ENCODE measurements at places on chromosomes 5 and 9.

DNA sequence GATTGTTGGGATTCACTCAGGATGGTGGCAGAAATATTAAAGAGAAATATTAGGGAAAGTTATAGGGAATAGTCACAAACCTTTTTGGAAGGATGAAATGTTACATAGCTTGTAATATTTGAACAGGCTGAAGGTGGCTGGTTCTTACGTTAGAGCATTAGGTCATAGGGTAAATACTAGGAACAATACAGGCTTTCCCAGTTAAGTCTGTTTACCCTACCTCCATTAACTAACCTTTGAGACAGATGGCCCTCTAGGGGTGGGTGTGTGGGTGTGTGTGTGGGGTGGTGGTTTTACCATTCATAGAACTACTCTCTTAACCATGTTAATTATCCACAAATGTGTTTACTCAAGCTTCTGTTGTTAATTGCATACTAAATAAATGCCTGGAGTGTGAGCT is 94.3 kb upstream of the STK32A start:
- no peak for DNase-seq

DNA sequence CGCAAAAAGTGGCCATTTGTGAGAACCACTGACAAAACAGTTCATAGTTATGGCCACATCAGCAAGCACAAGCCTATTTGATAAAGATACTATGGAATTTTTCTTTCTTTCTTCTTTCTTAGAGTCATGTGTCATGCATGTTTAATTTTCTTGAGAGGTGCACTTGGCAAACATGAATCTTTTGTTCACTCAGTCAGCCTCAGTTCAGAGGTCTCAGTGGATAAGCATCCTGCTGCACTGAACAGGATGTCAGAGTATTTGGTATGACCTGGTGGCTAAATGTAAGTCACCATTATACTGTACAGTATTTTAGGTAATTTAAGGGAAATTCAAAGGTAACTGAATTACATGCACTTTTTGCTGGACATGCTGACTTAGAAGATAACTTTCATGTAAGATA is 5.4 kb downstream of the NNT start:
- DNase-seq = no peak

- no peak for DNase-seq
These were observed 36.9 kb upstream of the PIP5K1B start for GRCh38 chr9:68668127-68668526.

DNA sequence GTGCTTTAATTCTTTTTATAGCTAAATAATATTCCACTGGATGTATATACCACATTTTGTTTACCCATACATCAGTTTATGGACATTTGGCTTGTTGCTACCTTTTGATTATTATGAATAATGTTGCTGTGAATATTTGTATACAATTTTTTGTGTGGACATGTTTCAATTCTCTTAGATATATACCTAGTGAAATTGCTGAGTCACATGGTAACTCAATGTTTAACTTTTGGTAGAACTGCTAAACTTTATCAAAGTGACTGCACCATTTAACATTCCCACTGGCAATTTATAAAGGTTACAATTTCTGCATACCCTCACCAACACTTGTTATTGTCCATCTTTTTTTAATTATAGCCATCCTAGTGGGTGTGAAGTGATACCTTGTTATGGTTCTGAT is 22.1 kb downstream of the IL31RA start:
- DNase-seq = no peak

DNA sequence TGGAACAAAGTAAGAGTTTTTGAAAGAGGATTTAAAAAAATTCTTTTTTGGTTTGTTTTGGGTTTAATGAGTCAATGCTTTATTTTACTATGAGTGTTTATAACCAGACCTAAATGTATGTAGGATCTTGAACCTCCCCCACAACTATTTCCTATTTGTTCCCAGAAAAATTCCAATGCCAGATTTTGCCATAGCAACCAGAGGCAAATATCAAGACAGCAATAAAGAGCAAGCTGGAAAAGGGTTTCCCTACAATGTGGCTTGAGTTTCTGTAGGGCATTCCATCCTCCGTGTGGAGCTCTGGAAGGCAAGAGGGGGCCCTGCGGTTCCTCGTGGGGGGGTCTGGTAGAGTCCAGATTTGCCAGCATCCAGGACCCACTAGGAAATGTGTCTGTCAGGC is 27.8 kb upstream of the GDNF start:
- no peak for DNase-seq

GRCh38 chr9:129383019-129383560 is 205.0 kb upstream of the IER5L start:
- no peak for DNase-seq

DNA sequence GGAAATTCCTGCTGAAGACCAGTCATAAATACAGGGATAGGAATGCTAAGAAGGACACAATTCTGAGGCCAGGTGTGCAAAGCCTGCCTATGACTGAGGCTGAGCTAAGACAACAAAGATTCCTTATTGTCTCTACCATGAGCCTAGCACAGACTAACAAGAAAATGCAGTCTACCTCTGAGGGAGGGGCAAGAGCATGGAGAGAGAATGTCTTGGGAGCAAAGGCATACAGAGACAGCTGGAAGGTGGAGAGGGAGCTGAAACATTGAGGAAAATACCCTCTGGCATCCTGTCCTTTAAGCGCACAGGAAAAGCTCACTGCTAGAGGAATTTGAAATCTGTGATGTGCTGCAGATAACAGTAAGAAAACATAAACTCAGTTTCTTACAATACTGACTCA is 8.8 kb upstream of the C9orf40 start:
- no peak for DNase-seq

DNA sequence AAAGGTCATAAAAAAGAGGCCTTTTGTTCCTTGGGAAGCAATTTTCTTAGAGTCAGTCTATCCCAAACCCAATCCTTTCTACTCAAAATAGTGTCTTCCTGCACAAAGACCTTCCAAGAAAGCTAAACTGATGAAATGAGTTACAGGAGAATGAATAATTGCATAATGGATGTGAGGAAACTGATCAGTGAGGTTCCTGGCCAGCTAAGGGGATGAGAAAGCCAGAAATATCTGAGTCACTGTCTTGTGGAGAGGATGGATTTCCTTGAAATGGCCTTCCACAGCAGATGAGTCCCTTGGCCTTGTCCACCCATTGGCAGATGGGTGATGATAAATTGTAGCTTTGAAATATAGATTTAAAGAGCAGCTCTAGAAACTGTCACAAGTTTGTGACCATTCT is 756.1 kb downstream of the DNAH5 start:
- no peak for DNase-seq

GRCh38 chr5:122153230-122153629 is 23.9 kb downstream of the ZNF474 start:
- DNase-seq = no peak

GRCh38 chr5:120605325-120606079 is 141.4 kb downstream of the PRR16 start:
- no peak for DNase-seq

- DNase-seq = no peak
These were observed 252.5 kb downstream of the TRIM32 start for GRCh38 chr9:116939614-116940013.

Data from GM12892 (cell line).